ENCODE measurements at places on chromosomes 12 and 14.

- DNase-seq = no peak
Measured at GRCh38 chr14:63863004-63863403, 10.2 kb downstream of the SYNE2 start.

DNA sequence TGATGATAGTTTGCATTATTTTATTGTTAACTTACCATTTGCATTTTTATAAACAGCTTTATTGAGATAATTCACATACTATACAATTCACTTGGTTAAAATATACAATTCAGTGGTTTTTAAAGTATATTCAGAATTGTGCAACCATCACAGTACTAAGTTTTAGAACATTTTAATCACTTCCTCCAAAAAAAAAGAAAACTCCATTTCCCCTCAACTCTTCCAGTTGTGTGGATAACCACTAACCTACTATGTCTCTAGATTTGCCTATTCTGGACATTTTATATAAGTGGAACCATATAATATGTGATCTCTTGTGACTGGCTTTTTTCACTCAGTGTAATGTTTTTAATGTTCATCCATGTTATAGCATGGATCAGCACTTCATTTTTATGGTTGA is 41.3 kb downstream of the WNK1 start:
- no peak for DNase-seq

DNA sequence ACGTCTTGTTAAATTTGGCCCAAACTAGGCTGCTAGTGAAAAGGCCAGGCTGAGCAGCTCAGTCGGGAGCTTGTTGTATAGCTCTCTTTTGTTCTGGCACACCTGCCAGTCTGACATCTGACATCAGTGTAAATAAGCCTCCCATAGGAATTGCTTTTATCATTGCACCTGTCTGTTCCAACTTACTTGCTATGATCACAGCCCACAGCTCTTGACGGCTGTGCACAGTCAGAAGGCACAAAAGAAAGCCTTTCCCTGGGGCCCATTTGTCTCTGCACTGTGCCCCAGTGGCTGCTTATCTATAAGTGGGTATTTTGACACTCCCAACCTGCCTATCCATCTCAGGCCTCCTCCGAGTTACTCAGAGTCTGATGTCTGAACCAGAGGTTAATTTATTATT is 324.5 kb downstream of the NUAK1 start:
- DNase-seq = no peak

GRCh38 chr12:122200541-122201175 is 2.9 kb upstream of the B3GNT4 start:
- DNase-seq = no peak

DNA sequence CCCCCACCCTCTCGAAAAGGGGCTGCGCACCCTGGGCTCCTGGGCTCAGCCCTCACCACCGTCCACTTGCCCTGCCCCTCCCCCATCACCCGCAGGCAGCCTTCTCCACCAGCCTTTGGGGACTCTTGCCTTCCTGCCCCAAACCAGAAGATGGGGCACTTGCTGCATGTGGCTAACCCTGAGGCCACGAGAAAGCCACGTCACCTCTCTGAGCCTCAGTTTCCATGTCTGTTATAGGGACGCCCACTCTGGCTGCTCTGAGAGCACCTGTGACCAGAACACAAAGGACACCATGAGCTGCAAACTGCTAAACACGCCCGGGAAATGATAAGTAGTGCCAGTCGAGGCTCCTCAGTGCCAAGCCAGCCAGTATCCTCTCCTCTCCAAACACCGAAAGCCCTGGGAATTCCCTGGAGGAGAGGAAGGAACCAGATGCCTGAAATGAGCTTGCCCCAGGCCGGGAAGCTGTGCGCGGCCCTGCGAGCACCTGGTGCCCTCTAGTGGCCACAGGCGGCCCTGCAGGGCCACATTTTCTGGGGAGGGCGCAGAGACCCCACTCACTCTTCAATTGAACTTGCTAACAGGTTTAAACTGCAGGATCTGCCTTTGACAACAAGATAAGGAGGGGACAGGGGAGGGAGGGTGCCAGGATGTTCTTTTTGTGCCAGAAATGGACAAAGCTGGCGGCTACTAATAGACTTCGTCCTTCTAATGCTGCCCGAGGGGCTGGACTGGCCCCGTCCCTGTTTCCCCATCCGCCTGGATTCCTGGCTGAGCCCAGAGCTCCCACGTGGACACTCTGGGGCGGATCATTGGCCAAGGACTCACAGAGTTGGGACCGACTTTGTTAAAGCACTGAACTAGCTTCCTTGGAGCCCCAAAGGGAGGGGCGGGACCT is 10.2 kb upstream of the SERPINA9 start:
- DNase-seq = no peak

DNA sequence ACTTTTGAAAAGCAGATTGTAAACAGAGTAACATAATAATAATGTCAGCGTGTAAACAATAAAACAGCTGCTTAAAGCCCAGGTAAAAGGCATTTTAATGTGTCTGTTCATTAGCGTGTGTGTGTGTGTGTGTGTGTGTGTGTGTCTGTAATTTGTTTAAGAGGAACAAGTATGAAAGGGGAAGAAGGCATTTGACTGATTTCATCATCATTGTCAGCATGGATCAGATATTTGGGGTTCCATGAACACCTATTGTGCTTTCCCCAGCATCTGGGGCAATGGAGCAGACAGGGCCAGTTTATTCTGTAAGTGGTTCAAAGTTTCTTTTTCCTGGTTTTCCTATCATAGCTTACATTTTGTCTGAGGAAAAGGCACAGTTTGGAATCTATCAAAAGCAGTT is 28.9 kb downstream of the SLC25A21 start:
- DNase-seq = no peak

GRCh38 chr12:113007166-113007565 is 28.8 kb downstream of the OAS2 start:
- DNase-seq = peak; percentile 27

DNA sequence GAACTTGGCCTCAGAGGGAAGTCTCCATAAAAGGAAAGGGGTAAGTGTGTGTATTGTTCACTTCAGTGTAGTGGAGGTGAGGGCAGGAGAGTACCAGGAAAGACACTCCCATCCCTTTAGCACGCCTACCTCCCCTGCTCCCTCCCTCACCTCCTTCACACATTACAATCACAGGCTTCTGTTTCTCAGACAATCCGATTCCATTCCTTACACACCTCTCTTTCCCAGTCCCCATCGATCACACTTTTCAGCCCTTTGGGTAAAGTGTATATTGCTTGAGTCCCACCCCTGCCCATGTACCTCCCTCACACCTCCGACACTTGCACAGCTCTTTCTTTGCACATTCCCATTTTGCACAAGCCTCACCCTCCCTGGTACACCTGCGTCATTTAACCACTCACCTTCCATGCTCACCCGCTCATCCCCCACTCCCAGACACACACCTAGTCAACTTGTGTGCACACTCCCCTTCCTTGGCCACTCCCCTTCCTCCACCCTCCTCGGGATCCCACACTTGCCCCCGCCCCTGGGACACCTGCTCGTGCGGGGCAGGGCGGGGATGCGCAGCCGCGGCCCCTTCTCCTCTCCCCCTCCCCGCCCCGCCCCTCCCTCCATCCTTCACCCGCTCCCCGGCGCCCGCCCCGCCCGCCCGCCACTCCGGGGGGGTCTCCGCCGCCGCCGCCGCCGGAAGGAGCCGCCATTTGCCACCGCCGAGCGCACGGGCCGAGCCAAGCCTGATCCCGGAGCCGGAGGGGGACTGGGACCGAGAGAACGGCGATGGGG is at the start of gene MARCHF9:
MARCHF9 (plus strand) TSS at position 693 of the 783 bp plus-strand sequence. CDS start 426 bp downstream, outside the sequence.
- no peak for DNase-seq

- no peak for DNase-seq
Measured at GRCh38 chr12:46701356-46701755, 124.4 kb downstream of the SLC38A4 start.

GRCh38 chr12:64569923-64570691 is 40.2 kb upstream of the RASSF3 start:
- no peak for DNase-seq

DNA sequence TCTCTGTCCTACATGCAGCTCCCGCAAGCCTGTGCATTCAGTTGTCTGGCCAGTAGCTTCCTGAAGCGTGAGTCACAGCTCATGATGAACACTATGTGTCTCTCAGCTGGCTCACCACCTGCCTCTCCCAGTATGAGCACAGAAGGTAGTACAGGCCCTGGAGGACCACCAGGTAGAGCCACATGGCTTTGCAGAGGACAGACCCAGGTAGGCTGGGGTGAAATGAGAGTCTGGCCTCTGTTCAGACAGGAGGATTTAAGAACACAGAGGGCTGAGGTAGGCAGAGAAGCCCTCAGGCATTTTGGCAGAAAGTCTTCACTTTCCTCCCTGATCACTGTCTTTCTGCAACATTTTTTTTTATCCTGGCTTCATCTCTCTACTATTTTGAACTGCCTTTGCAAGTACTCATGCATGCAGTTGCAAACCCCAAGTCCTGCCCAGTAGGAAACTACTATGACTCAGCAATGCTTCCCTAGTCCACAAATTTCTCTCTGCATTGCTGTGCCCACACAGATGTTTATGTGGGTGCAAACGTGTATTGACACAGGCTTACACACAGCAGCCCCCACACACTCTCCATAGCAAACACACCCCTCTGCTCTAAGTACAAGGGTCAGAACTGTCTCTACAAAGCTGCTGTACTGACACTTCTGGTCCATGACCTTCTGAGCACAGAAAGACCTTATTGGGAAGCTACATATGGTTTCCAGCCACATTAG is 7.2 kb upstream of the SDR9C7 start:
- DNase-seq = no peak

DNA sequence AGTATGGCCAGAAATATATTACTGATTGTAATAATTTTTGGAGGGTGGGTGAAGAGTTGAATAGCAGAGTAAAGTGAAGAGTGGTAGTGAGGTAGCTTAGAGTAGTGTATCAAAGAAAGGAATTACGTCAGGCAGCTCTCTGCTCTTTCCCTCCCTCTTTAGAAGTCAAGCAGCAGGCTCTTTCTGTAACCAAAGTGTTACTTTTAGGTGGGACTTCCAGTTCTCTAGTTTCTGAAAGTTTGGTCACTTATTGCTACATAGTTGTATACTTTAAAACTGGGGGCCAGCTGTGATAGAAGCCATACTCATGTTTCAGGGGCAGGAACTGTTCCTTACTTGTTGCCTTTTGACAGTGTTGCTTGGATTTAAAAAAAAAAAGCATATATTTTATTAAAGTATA is 30.6 kb downstream of the ATF7IP start:
- DNase-seq = no peak

- DNase-seq = no peak
Measured at GRCh38 chr12:95851606-95852005, 7.1 kb upstream of the SNRPF start.

DNA sequence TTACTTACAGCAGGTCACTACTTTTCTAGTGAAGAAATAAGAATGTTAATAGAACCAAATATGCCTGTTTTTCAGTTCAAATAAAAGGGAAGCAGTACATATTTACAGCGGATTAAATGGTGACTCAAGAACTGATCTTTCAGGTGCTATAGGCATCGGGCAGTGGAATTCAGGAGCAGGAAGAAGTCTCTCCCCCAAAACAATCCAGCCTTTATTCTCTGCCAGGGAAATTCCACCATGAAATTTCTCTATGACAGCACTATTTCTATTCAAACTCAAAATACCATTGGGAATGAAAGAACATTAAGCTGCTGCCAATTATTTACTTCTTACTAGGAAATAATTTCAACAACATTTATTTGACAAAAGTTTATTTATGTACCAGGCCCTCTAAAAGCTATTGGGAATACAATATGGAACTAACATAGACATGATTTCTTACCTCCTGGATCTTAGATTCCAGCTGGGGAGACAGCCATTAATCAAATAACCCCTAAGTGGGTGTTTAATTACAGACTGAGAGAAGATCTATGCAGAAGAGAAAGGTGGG is 60.3 kb upstream of the KRR1 start:
- no peak for DNase-seq

GRCh38 chr12:54526812-54527630 is 22.4 kb upstream of the PDE1B start:
- no peak for DNase-seq

- DNase-seq = no peak
Measured at GRCh38 chr14:103856607-103857006, 9.2 kb upstream of the PPP1R13B start.

- DNase-seq = no peak
Measured at GRCh38 chr12:72586456-72586855, 314.3 kb downstream of the TRHDE start.

- DNase-seq = no peak
Measured at GRCh38 chr12:116773276-116773731, 35.2 kb downstream of the RNFT2 start.

DNA sequence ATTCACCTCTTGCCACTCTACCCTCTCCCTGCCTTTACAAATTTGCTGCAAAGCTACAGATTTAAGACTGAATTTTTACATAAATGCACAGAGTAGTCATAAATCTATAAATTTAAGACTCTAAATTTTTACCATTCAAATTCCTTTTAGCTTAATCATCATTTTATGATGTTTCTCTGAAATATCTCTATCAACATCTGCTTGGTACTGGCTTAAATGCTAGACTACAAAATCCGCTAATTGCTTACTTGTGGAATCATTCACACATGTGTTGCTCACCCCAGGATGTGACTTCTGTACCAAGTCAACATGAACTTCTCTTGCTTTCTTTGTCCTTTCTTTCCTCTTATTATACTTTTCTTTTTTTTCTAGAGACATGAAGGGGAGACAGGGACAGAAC is 109.2 kb downstream of the GALC start:
- no peak for DNase-seq

DNA sequence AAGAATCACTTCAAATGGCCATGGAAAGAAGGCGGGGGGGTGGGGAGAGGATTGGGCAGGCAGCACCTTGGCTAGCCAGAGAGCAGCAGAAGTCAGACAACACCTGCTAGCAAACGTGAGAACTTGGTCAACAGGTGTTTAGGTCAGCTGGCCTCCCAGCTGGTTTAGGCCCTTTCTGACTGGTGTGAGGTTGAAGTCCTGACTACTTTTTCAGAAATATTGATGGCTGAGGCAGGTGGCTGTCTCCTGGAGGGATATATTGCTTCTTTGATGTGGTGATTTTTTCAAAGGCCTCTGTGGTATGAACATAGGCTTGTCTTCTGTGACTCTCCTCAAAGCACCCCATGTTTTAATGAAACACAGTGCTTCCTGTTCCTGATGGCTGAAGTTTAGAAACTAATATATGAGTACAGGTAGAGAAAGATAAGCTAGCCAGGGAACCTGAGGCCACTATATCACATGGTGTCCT is 238.2 kb upstream of the SSTR1 start:
- DNase-seq = no peak

DNA sequence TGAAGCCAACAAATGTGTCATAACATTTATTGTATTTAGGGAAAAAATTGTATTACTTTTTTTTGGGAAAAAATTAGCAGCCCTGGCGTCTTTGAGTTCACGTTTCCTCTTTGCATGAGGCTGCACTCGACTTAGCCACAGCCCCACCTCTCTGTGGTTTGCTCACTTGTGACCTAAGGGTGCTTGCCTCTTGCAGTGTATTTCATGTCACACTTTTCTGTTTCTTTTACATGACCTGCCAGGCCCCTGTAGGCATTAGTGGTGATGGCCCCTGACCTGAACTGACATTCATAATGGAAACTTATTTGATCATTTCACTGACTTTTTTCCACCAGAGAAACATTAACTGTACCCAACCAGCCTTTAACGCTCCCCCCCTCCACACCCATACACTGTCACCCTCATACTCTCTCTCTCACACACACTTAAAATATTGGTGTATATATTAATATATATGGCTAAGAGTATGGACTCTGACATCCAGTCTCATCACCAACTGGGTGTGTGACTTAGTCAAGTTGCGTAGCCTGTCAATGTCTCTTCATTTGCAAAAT is 122.9 kb downstream of the PRKCH start:
- DNase-seq = no peak
